ENCODE measurements at places on chromosomes 4 and X.

DNA sequence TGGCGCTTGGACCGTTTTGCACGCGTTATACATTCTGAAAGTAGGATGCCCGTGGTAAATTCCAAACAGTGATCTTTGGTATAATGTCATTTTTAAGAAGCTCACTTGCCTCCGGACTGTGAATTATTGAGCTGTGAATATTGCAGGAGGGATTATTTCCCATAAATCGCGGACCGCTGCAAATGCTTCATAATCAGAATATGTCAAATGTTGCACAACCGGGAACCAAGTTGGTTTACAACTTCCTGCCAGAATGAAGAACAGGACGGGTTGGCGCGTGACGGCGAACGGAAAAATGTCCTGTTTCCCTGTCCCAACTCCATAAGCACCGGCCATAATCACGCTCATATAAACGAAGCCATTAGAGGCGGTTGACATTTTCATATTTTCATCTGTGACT, 67.6 kb downstream of the SHOX start:
- no peak for DNase-seq

DNA sequence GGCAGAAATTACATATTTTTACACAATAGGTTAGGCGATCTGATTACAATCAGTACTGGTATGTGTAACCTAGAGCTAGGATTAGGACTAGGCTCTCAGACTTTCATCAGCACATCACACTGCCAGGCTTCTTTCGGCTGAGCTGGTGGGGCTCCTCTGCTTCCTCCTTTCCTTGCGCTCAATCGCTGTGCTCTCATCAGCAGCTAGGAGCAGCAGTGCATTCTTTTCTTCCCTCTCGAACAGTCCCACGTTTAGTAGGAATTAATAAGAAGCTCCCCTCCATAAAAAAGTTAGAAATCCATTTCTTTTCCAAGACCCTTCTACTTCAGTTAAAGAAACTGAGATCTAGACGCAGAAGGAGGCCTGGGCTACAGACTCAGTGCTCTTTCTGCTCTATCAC, 350.4 kb downstream of the SPRY1 start:
- no peak for DNase-seq

DNA sequence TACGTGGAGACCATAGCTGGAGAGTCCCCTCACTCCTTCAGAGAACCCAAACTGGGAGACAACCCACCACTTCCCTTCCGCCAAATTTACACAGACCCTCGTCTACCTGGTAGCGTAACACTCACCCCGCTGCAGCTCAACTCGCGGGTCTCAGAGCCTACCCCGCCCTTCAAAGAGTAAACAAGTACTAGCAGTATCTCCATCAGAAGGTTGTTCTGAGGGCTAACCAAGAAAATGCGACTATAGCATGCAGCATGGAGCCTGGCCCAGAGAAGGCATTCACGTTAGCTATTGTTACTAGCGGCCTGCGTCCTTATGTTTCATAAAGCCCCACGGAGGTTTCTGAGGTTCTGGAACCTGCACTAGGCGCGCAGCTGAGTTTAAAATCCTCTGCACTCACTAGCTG, 531 bp upstream of the MANBA start:
- DNase-seq, result peak; percentile 14

DNA sequence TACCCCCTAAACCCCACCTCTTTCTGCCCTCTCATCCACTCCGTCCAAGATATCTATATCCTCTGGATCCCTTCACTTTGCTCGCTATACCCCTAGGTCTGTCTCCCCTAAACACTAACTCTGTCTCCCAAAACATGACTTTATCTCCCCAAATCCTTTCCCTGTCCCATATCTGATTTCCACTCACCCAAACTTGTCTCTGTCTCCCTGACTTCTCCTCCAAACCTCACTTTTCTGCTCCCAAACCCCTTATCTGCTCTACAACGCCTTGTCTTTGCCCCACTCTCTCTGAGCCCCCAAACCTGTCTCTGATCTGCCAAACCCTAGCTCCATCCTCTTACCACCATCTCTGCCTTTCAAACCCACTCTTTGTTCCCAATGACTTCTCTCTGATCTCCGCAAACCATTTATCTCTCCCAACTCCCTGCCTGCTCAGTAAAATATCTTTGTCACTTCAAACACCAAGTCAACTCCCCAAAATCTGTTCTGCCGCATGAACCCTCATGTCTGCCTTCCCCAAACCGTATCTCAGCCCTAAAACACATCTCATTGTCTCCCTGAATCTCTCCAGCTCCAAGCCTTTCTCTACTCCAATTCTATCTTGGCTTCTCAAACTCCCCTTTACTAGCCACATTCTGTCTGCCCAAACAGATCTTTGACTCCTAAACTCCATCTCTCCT, 575 bp downstream of the GATA1 start:
- no peak for DNase-seq

DNA sequence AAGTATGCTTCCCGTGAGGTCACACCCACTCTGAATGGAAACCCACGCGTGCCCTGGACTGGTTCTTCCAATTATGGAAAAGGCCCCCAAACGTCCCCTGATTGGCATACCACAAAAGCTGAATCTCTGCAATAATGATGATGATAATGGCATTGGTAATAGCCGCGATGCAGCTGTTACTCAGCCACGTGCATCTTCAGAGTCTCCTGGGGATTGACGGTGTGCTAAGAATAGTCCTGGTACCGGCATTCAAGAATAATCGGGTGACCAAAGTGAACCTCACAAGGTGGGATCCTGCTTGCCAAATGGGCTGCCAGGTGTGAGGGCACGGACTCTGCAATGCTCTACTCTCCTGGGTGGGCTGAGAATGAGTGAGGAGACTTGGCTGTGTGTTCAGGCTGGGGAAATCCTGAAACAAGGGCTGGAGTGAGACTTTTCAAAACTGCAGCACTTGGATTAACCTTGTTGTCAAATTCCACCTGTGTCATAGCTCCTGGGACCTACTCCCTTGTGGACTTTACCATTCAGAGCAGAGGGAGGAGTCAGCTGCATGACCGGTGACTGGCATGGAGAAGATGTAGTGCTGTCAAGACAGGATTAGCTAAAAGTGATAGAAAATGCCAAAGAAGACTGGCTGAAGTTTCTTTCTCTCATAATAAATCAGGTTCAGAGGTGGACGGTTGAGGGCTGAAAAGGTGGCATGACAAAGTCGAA, 615.4 kb downstream of the MID1IP1 start:
- no peak for DNase-seq

- peak; percentile 20 for DNase-seq
These were observed 85.1 kb upstream of the LCORL start for GRCh38 chr4:18106620-18107019.

- DNase-seq, result no peak
These were observed 70.5 kb upstream of the HGFAC start for GRCh38 chr4:3371033-3372001.
